ENCODE measurements at places on chromosomes 6 and 20.
A peak's percentile ranks its signal among the peaks of the same experiment; 100 is the strongest.

GRCh38 chr6:42124223-42124836 lies 18.1 kb downstream of the C6orf132 start:
- no peak for DNase-seq

GRCh38 chr6:102813489-102814275 lies 1420.2 kb downstream of the GRIK2 start:
- DNase-seq, result no peak

DNA sequence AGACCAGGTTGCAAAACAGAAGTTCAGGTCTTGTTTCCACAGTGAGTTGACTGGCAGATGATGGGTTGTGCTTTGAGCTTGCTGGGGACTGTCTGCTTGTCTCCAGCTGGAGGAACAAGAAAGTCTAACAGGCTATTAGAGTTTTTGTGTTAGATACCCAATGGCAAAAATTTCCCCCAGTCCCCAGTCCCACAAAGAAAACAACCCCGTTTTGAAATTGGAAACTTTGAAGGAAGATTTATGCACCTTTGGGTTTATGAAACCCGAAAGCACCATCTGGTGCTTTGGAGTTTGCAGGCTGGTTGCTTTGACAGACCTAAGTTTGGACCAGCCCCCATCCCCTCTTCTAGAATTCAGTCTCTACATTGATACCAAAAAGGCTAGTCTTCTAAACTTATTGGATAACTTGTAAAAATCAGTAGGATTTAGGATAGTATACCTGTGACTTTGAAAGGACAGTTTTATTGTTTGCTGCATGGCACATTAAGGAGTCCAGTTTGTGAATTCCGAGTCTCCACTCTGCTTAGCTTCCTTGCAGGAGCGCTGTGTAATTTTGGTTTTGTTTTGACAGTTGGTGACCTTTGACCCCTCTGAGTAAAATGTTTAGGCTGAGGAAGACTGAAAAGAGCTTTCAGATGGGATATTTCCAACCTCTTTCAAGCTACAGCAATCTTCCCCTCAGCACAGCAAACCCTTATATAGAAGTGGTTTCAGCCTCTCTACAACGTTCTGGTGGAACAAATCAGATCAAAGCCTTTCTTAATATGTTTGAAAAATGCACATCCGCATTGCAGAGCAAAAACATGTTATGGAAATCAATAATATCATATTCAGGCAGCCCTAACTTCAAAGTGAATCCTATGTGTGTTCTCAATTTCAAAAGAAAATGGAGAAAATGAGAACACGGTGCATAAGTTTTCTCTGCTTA lies 25.5 kb upstream of the PRL start:
- no peak for DNase-seq

GRCh38 chr6:25981568-25982263 lies 19.1 kb downstream of the TRIM38 start:
- no peak for DNase-seq

GRCh38 chr6:25369433-25370177 lies 90.4 kb downstream of the CARMIL1 start:
- peak; percentile 12 for DNase-seq

GRCh38 chr6:133396984-133397348 lies 155.8 kb downstream of the EYA4 start:
- DNase-seq, result no peak

Data from AG08395 (cell line).